LNCaP clone FGC (cell line): ENCODE measurements at places on chromosomes 5 and 9.

DNA sequence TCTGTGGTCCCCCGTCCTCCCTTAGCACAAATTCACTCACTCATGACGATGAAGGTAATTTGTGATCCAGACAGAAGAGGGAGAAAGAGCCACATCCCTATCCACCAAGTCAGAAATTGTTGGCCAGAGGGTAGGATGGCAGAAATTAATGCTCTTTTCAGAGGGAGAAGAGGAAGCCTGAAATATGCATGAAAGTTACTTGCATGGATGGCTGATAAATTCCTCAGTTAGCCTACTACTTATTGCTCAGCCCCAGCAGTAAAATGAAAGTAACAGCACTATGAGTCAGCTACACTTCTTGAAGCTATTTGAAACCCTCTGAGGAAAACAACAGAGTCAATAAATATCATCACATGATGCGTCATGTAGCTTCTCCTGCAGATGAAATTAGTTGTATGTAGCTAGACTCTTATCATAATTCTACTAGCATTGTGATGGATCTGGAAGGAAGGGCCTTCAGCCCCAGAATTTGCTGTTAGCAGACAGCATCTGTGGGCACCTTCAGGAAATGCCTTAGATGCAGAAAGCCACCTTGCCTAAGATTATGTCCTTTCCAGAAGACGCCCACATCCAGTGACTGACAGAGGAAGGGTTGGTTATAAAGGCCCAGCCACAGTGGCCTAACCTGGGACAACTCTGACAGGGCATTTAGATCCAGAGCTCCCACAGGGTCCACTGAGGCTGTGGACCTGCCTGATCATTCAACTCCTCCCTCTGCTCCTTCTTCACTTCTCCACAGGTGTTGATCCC lies 81.2 kb upstream of the CCDC112 start:
- no peak for DNase-seq

DNA sequence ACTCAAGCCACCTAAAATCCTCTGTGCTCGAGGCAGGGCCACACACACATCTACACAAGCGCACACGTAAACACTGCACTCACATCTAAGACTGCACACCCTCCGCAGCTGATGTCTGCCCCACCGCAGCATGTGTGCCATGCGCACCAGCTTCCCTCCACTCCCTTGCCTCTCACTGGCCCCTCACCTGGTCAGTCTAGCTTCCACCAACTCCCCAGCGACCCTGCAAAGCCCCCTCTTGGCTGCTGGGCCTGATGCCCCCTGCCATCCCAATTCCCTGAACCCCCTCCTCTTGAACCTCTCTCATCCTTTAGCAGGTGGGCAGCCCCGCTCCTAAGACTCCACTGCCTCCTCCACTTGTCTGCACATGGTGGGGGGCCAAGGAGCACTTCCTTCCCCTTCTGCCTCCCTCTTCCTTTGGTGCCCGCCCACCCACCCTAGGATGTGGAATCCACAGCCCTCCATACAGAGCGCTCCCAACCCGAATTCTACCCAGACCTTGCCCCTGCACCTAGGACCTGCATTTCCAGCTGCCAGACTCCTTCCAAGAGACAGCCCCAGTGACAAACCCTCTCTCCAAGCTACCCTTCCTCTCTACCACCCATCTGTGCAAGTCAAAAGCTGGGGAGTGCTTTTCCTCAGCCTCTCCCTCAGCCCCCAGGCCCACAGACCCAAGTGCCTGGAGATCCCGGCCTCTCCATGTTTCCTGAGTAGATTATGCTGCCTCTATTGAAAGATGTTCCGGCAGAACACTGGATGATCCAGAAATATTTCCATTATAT lies 23.9 kb downstream of the ADAMTS2 start:
- DNase-seq: no peak

DNA sequence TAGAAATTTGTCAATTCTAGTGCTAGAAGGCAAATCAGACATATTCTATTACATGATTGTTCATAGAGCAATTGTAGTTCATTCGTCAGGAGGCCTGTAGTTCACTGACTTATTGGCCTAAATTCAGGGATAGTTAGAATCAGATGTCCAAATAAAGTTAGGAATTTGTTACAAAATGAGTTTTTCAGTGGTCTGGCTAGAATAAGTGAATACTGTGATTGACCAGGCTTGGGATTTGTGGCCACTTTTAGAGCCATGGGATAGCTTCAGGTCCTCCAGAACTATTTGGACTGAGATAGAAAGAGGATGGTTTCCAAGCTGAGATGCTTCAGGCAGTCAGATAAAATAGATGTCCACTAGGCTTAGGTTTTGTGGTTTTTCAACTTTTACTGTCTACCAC lies 199.1 kb upstream of the MPDZ start:
- no peak for DNase-seq

- no peak for DNase-seq
Measured at GRCh38 chr9:33131790-33132772, 35.1 kb downstream of the B4GALT1 start.

GRCh38 chr5:137636099-137636498 lies 99.8 kb downstream of the KLHL3 start:
- no peak for DNase-seq

DNA sequence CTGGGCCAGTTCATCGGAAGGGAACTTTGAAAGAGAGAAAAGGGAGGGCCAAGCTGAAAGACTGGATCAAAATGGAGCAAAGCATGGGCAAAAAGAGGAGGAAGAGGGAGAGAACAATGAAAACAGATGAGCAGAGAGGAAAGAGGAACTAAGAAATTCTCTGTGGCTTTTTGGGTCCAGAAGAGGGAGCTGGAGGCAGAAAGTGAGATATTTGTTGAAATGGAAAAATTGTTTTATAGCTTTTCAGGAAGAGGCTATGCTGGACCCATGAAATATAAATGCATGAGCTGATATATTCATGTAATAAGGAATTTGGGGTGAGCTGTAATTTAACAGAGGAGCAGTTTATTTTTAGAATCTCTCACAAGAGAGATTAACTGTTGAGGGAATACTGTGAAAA lies 457.3 kb downstream of the DMAC1 start:
- no peak for DNase-seq

DNA sequence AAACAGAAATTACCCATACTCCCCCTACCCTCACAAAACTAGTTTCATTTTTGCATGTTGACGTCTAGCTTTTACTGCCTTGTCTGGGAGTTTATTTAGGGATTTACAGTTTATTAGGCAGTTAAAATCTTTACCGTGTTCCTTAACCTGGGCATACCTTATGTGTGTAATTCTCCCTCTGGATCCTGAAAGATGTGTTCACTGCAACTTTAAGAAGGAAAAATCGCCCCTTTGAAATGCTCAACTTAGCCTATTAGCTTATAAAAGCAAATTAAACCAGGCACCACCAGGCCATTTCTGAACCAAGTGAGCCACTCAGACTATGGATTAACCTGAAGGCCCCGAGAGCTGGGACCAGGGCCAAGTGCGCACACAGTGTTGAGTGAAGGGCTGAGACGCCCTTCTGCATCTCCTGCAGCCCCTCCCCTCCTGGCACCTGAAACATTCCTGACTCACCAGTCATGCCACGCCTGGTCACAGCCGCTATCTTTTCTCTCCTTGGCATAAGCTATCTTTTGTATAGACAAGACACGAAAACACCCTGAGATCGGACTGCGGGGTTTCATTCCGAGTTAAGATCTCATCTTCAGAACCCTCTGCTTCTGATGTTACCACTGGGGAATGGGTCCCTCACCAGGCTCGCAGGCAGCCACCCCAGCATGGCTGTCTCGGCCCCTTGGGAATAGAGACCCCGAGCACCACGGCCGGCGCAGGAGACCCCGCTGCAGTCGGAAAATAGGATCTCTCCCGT lies 111.9 kb downstream of the ROR2 start:
- peak; percentile 89 for DNase-seq

- no peak for DNase-seq
Measured at GRCh38 chr9:93185266-93186214, 1.6 kb downstream of the WNK2 start.
